CD4-positive, alpha-beta T cell treated with Interleukin-15 for 1 hour (primary cell): ENCODE measurements at places on chromosomes 7 and 10.

DNA sequence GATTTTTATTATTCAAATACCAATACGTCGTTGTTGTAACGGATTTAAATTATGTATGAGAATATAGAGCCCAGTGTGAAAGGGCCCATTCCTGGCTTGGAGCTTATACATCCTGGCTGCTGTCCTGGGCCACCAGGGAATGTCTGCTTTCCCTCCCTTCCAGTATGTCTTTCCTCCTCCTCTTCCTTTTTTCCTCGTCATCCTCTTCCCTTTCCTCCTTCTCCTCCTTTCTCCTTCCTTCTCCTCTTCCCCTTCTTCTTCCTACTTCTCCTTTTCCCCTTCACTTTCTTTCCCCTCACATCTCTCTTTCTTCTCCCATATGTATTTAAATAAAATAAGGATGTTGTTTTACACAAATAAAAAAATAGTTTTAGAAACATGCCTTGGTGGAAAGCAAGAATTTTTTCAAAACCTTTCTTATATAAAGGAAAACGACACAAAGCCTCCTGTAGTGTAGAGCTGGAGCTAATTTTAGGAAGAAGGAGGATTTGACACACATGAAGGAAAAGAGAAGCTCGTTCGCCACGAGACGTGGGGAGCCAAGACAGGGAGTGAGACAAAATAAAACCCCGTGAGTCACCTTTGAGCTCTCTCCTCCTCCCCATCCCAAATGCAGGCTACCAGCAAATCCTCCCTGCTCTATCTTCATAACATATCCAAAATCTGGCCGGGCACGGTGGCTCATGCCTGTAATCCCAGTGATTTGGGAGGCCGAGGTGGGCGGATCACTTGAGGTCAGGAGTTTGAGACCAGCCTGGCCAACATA is 301.1 kb upstream of the LYZL1 start:
- no peak for DNase-seq

- peak; percentile 74 for DNase-seq
Measured at GRCh38 chr10:35379226-35380137, 43.2 kb downstream of the CCNY start.

GRCh38 chr7:41861642-41862041 is 158.8 kb upstream of the INHBA start:
- no peak for DNase-seq

GRCh38 chr7:30596014-30596641 is 1.4 kb downstream of the GARS1 start:
- no peak for DNase-seq

GRCh38 chr10:102281102-102281487 is 35.8 kb downstream of the GBF1 start:
- DNase-seq, result no peak

DNA sequence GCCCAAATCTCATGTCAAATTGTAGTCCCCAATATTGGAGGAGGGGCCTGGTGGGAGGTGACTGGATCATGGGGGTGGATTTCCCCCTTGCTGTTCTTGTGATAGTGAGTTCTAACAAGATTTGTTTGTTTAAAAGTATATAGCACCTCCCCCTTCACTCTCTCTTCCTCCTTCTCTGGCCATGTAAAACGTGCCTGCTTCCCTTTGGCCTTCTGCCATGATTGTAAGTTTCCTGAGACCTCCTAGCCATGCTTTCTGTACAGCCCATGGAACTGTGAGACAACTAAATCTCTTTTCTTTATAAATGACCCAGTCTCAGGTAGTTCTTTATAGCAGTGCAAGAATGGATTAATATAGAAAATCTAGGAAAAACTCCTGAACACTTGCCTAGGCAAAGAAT is 202.1 kb upstream of the SLC26A5 start:
- no peak for DNase-seq

- no peak for DNase-seq
Measured at GRCh38 chr7:44867073-44867995, 18.0 kb downstream of the PURB start.

DNA sequence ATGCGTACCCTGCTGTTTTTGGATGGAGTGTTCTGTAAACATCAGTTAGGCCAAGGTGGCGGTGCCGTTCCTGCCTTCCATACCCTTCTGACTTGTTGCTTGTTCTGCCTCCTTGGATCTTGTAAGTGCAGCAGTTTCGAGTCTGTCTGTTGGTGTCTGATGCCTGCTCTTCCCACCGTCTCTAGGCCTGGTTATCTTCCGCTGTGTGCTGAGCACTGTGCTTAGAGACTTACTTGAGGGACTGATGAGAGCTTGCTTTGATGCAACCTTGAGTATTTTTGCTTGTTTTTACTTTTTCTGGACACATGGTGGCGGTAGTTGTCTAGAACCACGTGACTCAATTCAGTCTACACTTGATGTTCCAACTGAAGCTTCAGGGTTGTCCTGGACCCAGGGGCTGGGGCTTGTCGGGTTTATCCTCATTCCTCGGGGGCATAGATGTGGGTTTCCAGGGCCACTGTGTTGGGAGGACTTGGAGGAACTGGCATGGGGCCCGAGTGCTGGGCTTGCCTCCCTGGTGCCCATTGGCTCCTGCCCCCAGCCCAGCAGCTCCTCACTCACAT is 14.4 kb upstream of the SPRN start:
- DNase-seq, result no peak

GRCh38 chr10:43808136-43808535 is 159.5 kb upstream of the ZNF32 start:
- DNase-seq, result no peak

- DNase-seq, result no peak
Measured at GRCh38 chr7:45919231-45919784, 1.8 kb downstream of the IGFBP3 start.
